Activated CD4-positive, alpha-beta T cell treated with anti-CD3 and anti-CD28 coated beads for 24 hours (primary cell): ENCODE measurements at places on chromosomes 2 and 18.

DNA sequence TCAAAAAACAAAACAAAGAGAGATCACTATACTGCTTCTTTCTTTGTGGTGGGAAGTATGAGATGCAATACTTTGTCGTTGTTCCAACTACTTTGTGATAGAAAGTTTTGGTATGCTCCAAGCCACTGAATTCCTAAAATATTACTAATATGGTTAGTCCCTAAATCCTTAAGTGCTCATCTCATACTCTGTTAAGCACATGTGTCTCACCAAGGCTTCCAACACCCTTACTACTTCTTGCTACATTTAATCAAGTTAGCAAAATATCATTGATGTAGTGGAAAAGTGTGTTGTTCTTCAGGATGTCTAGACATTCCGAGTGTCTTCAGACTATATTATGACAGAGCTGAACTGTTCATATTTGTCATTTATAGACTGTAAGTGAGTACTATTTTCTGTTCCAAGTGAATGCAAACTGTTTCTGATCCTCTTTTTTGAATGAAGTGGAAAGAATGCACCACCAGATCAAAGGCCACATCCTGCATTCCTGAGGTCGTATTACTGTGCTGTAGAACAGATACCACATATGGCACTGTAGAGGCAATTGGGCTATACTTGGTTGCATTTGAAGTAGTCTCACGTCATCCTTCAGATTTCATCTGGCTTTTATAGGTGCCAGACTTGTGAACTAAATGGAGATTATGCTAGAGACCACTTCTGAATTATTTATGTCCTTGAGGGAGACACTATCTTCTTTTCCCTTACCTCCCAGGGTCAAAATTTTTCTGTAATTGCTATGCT, 298.4 kb upstream of the ZNF521 start:
- DNase-seq: no peak

DNA sequence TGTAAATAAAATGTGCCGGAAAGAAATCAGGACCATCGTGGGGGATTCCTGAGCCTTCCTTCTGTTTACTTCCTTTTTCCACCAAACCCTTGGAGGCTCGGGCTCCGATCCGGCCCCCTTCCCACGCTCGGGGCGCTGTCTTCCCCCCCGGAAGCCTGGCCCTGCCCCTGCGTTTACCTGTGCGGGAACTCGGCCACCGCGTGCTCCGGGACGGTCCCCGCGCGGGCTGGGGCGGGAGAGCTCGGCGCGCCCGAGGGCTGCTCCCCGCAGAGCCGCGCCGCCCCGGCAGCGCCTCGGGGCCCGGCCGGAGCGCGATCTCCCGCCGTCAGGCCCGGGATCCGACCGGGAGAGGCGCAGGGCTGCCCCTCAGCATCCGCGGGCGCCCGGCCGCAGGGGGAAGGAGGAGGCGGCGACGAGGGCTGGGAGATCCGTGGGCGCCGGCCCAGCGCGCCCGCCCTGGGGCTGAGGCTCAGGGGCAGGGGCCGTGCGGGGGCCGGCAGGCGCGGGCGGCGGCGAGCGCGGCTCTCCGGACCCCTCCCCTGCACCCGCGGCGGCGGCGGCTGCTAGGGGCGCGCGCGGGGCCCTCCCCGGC, 435 bp downstream of the ADCY3 start:
- DNase-seq: no peak

DNA sequence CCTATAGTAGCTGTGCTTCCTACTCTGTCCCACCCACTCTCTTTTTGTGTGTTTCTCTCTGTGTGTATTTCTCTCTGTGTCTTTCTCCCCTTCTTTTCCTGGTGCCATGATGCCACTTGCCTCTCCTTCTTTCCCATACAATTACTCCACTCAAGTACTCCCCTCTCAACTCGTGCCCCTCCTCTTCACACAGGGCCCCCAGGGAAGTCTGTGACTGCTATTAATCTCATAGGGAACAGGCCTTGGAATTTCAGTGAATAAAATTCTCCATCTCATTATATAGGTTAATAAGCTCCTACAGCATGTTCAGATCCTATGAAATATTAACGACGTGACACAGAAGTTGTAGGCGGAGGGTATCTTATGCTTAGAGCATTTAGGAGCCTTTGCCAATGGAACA, 205.9 kb upstream of the EPHA4 start:
- no peak for DNase-seq

DNA sequence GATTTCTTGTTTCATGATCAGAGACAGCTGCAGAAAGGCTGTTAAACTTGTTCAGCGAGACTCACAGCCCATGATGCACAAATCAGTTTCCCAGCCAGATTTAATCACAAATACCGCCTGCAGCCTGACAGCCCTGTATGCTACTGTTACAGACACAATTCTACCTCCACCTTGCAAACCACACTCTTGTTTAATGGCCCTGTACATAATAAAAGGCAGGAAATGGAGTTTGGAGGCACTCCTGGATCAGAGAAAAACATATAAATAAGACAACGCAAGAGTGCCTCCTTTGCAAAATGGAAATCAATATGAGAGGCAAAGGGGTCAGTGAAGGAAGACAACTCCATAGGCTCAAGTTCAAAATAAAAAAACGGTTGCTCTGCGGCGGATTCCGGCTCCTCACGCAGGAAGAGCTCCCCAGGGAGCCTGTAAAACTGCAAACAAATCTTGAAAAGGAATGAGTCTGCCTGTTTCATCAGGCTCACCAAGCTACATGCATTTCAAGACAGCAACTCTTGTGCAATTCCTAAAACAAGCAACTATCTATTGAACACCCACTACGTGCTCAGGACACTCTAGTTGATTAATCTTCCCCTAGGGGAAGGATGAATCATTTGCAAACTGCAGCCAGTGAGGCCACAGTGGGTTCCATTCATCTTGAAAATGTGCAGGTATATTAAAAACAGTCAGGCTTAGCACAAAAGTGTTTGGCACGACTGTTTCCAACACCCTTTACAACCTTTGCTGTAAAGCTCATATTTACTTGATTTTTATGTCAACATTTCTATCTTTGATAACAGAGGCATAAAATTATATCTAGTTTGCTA, 37.5 kb downstream of the TBC1D8 start:
- DNase-seq: no peak

- no peak for DNase-seq
Measured at GRCh38 chr18:10049747-10050146, 135.9 kb downstream of the VAPA start.

DNA sequence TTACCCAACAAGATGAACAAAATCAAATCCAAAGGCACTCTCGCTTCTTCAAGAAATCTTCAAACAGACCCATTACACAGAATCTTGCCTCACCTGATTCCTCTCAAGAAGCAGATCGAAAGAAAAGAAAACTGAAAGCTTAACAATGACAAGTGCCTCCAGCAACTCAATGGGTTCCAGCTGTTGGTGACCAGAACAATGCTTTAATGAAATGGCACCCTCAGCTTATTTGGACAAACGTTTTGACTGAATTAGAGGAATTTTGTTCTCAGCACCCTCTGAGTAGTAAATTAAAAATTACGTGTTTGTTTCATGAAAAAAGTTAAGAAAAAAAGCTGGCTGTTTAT, 211.0 kb downstream of the ZNF521 start:
- DNase-seq: no peak

- DNase-seq: no peak
Measured at GRCh38 chr18:45355944-45356520, 259.2 kb upstream of the SLC14A2 start.

DNA sequence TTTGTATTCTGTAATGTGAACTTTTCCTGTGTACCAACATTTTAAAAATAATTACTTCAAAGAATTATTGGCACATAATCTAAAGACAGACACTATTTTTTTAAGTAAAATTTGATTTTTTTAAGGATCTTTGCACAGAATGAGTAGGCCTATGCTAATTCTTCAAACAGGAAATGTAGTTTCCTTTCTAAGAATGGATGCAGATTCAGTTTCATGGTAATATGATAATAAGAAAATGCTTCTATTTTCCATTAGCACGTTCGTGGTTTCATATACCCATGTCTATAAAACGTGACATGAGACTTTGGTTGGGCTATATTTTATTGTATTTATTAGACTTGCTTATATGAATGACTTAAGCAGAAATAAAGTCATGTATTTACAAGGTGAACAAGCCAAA, 191.8 kb upstream of the RBBP8 start:
- no peak for DNase-seq

DNA sequence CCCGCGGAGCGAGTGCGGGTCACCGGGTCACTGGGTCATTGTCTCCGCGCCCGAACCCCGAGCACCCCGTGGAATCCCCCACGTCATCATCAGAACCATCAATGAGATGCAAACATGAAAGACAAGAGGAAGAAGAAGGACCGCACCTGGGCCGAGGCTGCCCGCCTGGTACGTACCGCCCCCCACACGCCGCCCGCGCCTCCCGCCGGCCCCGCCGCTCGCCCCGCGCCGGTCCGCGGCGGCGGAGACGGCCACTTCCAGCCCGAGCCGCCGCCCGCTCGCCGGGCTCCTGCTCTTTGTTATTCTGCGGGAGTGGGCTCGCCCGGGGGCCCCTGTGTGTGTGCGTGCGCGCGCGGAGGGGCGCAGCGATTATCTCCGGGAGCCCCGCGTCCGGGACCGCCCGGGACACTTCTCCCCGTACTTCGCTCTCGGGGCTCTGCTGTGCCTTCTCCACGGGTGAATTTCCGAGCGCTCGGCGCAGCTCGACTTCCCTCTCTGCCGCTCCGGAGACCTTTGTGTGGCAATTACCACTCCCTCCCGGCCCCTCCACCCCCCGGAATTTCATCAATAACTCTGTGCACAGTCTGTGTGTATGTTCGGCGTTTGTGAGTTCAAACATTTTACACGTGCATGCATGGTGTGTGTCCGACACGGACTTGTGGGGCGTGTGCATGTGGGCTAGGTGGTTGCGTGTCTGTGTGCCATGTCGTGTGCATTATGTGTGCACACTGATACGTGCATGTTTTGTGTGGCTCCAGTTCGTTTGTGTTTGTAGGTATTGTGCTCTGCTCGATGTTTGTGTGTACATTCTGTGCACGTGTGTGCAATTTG, 714 bp downstream of the ASXL3 start:
- DNase-seq: no peak

GRCh38 chr2:184004948-184005672, 593.2 kb upstream of the ZNF804A start:
- DNase-seq: no peak

DNA sequence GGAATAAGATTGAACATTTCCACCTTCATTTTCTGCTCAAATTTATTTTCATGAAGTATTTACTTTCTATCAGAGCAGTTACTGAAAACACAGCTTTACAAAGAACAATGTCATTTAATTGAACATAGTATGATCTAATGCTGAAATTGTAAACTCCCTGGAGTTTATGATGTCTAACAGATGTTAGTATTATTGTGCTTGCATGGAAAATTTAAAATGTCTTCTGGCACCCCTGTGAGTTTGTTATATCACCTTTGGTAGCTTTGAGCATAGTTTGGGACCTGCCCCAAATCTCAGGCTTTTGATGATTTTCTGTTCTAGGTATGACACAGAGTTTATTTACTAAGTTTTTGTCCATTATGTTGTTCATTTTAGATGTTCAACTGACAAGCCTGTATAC, 28.1 kb downstream of the FAM171B start:
- DNase-seq: no peak

- no peak for DNase-seq
Measured at GRCh38 chr2:147594038-147594437, 250.8 kb upstream of the ACVR2A start.
